ENCODE measurements at places on chromosomes 12 and 14.

- no peak for DNase-seq
Measured at GRCh38 chr14:99532310-99532709, 51.1 kb downstream of the CCNK start.

DNA sequence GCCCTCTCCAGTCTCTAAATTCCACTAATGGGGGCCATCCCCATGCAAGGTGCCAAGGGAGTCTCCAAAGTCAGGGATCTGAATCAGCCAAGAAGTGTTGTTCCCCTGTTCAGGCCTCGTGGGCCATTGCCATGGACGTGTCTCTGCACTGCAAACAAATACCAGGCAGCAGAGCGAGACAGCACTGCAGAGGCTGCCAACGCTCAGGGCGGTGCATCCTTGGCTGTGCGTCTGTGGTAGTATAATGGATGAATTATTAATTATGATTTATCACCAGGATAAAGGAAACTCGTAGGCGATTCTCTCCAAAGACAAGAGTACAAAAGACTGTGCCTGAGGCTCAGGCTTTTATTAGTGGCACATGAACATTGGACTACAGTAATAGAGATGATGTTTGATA lies 122.3 kb upstream of the NTF3 start:
- DNase-seq, result peak; percentile 32

- no peak for DNase-seq
Measured at GRCh38 chr12:103012884-103013283, 55.4 kb downstream of the ASCL1 start.

GRCh38 chr14:101463566-101464171 lies 97.6 kb upstream of the DIO3 start:
- DNase-seq, result no peak

DNA sequence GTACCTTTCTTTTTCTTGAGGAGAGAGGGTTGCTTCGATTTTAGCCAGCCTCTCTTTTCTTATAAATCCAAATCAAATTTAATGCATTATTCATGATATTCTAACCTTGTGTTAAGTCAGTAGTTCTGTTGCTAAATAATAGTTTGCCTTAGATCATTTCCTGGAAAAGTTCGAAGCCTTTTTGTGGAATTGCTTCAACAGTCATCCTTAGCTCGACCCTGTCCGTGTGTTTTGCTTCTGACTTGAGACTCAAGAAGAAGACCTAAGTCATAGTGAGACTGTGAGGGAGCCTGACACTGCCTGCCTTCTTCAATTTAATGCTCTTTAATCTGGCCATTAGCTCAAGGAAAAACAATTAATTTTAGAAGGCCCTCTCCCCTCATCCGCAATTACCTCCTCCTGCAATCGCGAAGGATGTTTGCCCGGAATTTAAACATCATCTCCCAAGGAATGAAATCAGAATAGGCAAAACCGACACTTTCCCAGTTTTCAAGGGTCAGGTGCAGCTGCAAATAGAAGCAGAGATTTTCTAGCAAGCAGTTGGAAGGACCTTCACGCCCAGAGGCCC lies 453 bp upstream of the SLC4A8 start:
- no peak for DNase-seq

DNA sequence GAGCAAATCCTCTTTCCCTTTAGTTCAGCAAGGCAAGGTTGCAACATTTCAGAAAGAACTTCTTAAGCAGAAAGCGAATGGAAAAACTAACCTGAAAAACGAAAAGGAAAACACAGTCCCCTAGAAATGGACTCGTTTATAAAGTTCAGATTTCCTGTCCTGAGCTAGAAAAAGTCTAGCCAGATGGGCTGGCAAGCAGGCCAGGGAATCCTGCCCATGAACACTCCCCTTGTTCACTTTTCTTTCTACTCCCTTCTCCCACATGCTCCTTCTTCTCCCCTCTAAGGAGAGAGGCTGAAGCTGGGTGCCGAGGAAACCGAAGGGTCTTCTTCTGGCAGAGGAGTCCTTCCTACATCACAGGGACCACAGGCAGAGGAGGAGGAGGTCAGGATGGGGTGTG lies 27.1 kb downstream of the LTBP2 start:
- no peak for DNase-seq

DNA sequence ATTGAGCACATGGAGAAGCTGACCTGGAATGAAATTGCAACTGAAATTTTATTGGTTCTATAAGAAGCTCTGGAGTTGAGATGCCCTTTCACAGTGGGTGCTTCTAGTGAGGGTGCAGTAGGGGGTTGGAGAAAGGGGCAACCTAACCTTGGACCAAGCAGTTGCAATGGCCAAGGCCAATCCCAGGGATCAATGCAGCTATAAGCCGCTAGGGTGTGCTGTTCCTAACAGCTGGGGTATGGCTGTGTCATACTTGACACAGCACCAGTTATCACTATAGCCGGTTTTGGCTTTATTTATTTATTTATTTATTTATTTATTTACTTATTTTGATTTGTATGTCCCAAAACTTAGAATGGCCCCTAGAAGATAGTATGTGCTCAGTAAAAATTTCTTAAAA lies 505.9 kb downstream of the FLRT2 start:
- DNase-seq, result no peak

- no peak for DNase-seq
Measured at GRCh38 chr12:3558854-3559253, 67.9 kb downstream of the PRMT8 start.

GRCh38 chr14:50734950-50735695 lies 67.0 kb upstream of the SAV1 start:
- no peak for DNase-seq

- no peak for DNase-seq
Measured at GRCh38 chr12:68638721-68639395, 28.2 kb downstream of the RAP1B start.

DNA sequence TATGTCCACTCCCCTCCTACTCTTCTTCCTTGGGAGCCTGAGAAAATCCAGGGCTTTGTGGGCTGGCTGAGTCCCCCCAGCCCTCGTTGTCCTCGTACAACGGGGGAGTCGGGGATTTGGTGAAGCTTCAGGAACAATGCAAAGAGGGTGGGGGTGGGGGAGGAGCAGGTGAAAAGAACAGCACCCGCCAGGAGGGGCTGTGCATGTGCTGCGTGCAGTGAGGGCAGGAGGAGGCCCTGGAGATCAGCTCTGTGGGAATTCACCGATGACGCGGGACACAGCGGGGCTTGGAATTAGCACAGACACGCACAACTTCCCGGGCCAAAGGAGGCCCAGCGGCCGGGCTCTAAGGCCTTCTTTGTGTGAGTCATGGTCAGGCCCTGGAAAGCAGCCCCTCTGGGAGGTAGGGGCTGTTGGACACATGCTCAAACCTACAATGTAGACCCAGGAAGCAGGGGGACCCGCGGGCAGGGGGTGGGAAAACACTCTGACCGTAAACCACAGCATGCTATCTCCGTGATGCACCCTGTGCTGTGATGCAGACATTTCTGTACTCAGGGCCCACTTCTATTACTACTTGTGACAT lies 32.8 kb downstream of the RBM19 start:
- DNase-seq, result no peak

GRCh38 chr12:116104167-116104767 lies 173.2 kb downstream of the MED13L start:
- no peak for DNase-seq

DNA sequence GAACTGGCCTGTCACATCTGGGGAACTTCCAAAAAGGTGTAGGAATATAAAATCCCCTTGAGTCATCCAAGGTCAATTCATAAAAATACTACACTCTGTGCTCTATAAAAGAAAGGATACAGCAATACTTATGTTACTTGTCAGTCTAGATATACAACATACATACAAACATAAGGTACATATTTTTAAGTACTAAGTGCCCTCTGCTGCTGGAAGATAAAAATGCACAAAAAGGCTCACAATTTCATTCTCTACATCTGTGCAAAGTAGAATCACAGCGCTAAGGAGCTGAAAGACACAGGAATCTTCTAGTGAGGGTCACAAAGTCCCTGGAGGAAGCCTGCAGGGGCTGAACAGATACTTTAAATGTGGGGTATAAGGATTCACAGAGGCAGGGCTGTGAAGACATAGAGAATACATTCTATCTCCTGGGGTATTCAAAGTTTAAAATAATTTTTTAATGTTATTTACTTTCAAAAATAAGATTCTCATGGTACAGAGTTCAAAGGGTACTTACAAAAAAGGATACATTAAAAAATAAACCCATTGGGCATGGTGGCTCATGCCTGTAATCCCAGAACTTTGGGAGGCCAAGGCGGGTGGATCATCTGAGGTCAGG lies 10.2 kb upstream of the GOLGA5 start:
- peak; percentile 41 for DNase-seq

DNA sequence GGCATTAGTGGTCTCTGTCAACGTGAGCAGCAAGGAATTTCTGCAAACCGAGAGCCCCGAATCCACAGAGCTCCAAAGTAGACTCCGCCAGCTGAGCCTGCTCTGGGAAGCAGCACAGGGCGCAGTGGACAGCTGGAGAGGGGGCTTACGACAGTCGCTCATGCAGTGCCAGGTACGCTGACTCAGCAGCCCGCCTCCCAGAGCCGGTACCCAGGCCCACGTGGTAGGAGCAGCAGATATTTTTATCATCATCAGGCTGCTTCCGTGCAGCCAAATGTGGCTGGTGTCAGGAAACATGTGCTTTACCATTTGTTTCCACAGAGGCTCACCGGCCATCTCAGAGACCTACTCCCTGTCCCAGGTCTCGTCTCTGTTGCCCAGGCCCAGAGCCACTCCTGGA lies 73.7 kb downstream of the ESR2 start:
- DNase-seq, result no peak

DNA sequence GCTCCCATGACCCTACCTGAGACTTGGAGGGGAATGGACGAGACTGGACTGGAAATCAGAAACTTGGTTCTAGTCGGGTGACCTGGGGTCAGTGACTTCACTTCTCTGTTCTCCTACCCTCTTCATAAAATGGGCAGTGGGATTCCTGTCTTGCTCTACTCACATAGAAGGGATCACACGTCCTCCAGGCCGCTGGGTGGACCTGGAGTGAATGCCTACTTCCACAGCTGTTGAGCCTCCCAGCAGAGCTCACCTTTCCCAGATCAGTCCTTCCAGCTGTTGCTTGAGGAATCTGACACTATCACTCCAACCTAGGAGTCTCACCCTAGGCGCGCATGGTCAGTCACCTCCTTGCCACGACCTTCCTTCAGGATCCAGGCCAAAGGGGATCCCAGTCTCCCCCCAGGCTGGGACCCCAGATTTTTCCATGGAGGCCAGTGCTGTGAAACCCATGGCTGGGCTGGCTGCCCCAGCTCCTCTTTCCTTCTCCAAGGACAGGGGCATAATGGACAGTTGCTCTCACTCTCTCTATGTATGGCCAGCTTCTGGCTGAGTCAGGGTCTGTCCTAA lies 637 bp downstream of the ACVRL1 start:
- DNase-seq, result no peak

DNA sequence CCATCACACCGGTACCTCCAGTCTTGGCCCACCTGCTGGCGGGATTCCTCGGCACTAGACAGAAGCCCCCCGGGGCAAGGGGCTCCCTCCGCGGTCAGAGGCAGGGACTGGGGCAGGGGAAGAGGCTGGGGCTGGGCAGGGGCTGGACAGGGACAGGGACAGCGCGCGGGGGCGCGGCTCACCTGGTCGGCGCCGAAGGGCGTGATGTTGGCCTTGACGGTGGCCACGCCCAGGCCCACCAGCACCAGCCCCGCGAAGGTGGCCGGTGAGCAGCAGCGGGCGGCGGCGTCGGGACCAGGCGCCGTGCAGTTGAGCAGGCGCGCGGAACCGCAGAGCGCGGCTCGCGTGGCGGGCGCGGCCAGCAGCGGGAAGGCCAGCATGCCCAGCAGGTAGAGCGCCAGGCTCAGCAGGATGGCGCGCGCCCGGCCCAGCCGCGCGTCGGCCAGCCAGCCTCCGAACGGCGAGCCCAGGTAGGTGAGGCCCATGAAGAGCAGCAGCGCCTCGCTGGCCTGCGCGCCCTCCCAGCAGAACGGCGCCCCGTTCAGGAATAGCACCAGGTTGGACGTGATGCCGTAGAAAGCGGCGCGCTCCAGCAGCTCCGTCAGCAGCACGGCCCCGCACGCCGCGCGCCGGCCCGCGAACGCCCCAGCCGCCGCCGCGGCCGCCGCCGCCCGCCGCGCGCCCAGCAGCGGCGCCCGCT lies 392 bp downstream of the SLC15A4 start:
- no peak for DNase-seq

GRCh38 chr12:128459067-128459466 lies 192.1 kb downstream of the TMEM132C start:
- no peak for DNase-seq

DNA sequence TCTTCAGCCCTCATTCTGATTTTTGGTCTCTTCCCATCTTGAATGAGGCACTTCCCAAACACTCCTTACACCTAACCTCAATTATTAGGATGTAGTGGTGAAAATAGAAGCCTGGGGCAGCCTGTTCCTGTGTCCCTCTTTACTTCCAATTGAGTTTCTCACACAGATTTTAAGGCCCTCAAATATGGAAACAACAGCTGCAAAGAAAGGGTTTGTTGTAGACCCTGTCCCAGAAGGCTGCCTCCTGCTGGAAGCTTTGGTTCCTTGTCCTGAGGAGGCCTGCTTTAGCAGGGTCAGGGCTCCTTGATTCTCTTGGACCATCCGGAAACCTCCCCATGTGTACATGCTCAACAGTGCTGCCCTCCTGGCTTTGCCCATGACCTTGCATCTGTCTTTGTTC lies 101.3 kb downstream of the TGFB3 start:
- no peak for DNase-seq

DNA sequence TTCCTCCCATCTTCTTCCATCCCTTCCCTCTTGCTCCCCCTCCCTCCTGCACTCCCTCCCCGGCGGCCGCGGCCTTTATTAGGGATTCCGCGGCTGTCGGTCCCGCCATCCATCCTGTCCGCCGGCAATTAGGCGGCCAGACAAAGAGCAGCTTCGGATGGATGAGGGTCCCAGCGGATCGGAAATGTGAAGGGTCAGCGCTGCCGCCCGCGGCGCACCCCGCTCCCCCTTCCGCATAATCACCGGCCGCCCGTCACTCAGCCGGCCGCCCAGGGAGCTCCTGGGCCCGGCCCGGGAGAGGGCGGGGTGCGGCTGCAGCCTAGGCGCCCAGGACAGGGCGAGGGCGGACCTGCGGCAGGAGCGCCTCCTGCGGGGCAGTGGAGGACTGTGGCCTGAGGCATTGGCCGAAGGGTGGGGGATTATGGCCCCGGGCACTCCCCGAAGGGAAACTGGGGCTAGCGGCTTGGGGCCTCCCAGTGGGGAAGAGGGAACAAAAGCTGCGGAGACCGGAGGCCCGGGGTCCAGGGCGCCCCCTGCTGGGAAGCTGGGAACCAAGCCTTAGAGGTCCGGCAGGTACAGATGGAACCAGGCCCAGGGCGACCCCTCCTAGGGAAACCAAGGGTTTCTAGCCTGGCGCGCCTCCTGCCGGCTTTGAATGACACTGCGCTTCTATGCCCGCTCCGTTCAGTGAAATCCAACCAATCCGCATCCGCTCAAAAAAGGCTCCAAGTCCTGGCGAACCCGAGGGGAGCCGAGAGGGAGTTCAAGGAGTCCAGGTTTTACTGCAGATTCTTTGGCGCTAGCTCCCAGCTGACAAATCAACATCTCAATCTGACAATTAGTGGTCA lies 4.4 kb upstream of the DNAJC22 start:
- DNase-seq, result no peak

GRCh38 chr12:67415473-67415872 lies 146.3 kb downstream of the CAND1 start:
- DNase-seq, result no peak
